ENCODE measurements at places on chromosomes 3 and 15. TPM values are rescaled to one million over a fixed set of nuclear protein-coding genes. Genes with fewer than 3 reads are reported as not detected.

Gene SPRED1
- 9.2 TPM for total RNA-seq

Gene NME9
- 3.7 TPM for total RNA-seq

Gene BTLA
- total RNA-seq = not detected

Gene ACTC1
- 0.52 TPM for total RNA-seq

Gene TM4SF4
- 97.1 TPM for total RNA-seq

Gene TM6SF1
- total RNA-seq = 0.24 TPM

Gene HRG
- not detected for total RNA-seq

All from type B pancreatic cell (in vitro differentiated cells).